ENCODE measurements at places on chromosomes 2 and 18.

GRCh38 chr2:67526283-67526682 lies 129.2 kb downstream of the ETAA1 start:
- no peak overlapping the region for H3K4me3 ChIP-seq
- peaks cover 11% of the 10 kb centered on the region for H3K27me3 ChIP-seq
- DNase-seq = no peak
- no peaks in the 10 kb centered on the region for H3K4me1 ChIP-seq
- H3K36me3 ChIP-seq = no peaks in the 10 kb centered on the region

GRCh38 chr2:197423307-197423706 lies 11.5 kb downstream of the SF3B1 start:
- peaks cover 64% of the 10 kb centered on the region for H3K36me3 ChIP-seq
- peaks cover 29% of the 10 kb centered on the region for H3K4me1 ChIP-seq
- no peaks in the 10 kb centered on the region for H3K27me3 ChIP-seq
- H3K4me3 ChIP-seq = no peak overlapping the region

DNA sequence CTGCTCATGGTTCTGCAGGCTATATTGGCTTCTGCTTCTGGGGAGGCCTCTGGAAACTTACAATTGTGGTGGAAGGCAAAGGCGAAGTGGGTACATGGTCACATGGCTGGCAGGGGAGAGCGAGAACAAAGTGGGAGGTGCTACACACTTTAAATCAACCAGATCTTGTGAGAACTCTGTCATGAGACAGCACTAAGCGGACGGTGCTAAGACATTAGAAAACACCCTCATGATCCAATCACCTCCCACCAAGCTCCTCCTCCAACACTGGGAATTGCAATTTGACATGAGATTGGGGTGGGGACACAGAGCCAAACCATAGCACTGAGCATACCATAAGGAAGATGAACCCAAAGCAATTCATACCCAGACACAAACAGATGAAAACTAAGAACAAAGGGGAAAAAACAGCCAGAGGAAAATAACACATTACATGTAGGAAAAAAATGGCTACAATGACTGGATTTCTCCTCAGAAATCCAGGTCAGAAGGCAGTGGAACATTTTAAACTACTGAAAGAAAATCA lies 31.1 kb upstream of the INO80C start:
- no peak overlapping the region for H3K4me3 ChIP-seq
- no peak overlapping the region for H3K27ac ChIP-seq
- no peaks in the 10 kb centered on the region for H3K36me3 ChIP-seq
- no peak for DNase-seq
- H3K4me1 ChIP-seq = peaks cover 31% of the 10 kb centered on the region
- peaks cover 19% of the 10 kb centered on the region for H3K27me3 ChIP-seq

DNA sequence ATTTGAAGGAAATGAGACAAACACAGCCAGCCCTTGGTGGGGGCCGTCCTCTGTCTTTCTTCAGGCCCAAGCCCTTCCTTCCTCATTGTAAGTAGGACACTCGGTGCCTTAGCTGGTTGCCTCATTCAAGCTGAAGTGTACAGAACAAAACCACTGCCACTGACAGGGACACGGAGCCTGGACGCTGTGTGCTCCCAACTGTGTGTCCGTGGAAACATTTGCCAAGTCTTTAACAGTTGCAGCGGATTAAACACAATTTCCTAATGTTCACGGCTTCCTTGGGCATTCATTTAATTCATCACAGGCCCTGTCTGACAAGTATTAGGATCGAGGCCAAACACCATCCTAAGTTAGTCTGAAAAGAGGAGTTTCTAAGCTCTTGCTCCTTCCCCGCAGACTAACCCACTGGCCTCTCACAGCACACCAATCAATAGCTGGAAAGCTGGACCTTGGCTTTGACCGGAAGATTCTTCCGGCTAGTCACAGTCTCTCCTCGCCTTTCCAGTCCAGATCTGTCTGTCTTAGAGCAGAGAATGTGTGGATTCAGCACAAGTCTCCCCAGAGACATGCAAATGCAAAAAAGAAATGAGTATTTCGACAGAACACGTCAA lies 68.7 kb upstream of the ACSL3 start:
- H3K27ac ChIP-seq = no peak overlapping the region
- H3K36me3 ChIP-seq = peaks cover 7% of the 10 kb centered on the region
- no peak for DNase-seq
- peaks cover 12% of the 10 kb centered on the region for H3K4me1 ChIP-seq
- H3K4me3 ChIP-seq = no peak overlapping the region
- no peaks in the 10 kb centered on the region for H3K27me3 ChIP-seq

GRCh38 chr2:230666885-230667712 lies 45.5 kb upstream of the CAB39 start:
- H3K36me3 ChIP-seq = peaks cover 9% of the 10 kb centered on the region
- peak overlapping the region; percentile 29 for H3K4me3 ChIP-seq
- no peaks in the 10 kb centered on the region for H3K27me3 ChIP-seq
- no peak for DNase-seq
- peak overlapping the region; percentile 41 for H3K27ac ChIP-seq

DNA sequence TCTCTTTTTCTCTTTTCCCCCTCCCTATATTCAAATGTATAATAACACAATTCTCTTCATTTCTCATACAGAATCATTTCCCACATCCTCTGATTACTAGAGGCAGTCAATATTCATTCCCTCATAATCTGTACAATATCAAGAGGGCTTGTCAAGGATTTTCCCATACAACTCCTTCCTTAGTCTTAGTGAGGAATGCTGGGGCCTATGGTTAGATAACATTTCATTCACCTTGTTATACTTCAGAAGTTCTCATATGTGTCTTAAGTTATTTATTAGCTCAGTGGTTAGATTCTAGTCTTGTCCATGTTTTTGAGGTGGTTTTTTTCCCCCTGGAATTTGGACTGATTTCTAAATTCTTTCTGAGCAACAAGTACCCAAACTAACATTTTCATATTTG lies 289.5 kb downstream of the PDE11A start:
- peaks cover 9% of the 10 kb centered on the region for H3K36me3 ChIP-seq
- no peak overlapping the region for H3K4me3 ChIP-seq
- no peak for DNase-seq
- H3K27me3 ChIP-seq = no peaks in the 10 kb centered on the region
- peaks cover 26% of the 10 kb centered on the region for H3K4me1 ChIP-seq
- H3K27ac ChIP-seq = peak overlapping the region; percentile 44

GRCh38 chr2:176535467-176536113 lies 266.3 kb downstream of the MTX2 start:
- H3K27me3 ChIP-seq = peaks cover 56% of the 10 kb centered on the region
- no peaks in the 10 kb centered on the region for H3K4me1 ChIP-seq
- no peaks in the 10 kb centered on the region for H3K36me3 ChIP-seq
- no peak overlapping the region for H3K27ac ChIP-seq
- DNase-seq = no peak
- H3K4me3 ChIP-seq = no peak overlapping the region

- H3K36me3 ChIP-seq = no peaks in the 10 kb centered on the region
- no peak for DNase-seq
- no peak overlapping the region for H3K4me3 ChIP-seq
Measured at GRCh38 chr2:217823626-217824025, 179.2 kb downstream of the TNS1 start.

- no peak overlapping the region for H3K27ac ChIP-seq
- no peaks in the 10 kb centered on the region for H3K36me3 ChIP-seq
- DNase-seq = no peak
Measured at GRCh38 chr2:192546565-192546964, 351.8 kb upstream of the TMEFF2 start.

DNA sequence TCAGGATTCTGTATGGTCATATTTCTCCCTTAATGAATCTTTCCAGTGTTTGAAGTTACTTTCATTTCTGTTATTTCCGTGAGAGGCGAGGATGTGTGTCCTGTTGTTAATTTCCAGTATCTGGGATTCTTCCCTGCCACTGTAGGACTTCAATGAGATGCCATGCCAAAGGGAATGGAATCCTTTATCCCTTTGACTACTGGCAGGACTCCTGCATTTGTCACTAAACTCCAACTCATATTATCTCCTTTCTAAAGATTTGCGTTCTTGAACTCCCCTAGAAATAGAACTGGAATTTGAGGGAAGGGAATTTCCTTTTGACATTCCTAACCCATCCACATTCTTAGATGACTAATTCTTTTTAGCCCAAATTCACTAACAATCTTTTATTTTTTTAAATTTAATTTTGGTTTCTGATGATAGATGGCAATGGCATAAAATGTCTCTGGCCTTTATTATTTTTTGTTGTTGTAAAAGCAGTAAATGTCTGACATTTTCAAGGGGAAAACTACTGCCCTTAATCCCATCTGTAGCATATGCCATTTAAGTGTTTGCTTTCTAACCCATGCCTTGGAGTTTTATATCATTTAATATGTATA lies 87.8 kb upstream of the EML6 start:
- H3K4me3 ChIP-seq = no peak overlapping the region
- no peaks in the 10 kb centered on the region for H3K27me3 ChIP-seq
- no peak for DNase-seq
- peak overlapping the region; percentile 59 for H3K27ac ChIP-seq
- H3K36me3 ChIP-seq = peaks cover 83% of the 10 kb centered on the region
- H3K4me1 ChIP-seq = peaks cover 16% of the 10 kb centered on the region

- DNase-seq = peak; percentile 48
- peaks cover 15% of the 10 kb centered on the region for H3K4me1 ChIP-seq
- peak within 1 kb of the TSS; percentile 96 for H3K4me3 ChIP-seq
- H3K27me3 ChIP-seq = peaks cover 91% of the 10 kb centered on the region
- H3K27ac ChIP-seq = peak within 1 kb of the TSS; percentile 86
- H3K36me3 ChIP-seq = peaks cover 27% of the 10 kb centered on the region
Measured at GRCh38 chr18:22169011-22169888, at the start of gene GATA6. GATA6 (plus strand) TSS chr18:22169589; CDS start chr18:22171145, 1,556 bp downstream.

DNA sequence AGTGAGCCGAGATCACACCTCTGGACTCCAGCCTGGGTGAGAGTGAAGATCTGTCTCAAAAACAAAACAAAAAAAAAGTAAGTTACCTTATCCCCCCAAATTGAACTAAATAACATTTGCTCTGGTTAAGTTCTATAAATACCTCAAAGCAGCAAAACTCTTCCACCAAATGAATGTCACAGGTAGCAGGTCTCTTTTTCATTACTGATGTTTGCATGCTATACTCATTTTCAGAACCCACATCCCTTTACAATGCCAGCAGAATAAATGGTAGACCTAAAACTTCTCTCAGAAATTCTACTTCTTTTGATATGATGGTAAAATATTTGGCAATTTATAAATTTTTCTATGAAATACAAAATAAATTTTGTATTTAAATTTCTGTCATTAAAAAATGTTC lies 22.3 kb downstream of the INO80D start:
- peaks cover 9% of the 10 kb centered on the region for H3K4me1 ChIP-seq
- H3K27me3 ChIP-seq = no peaks in the 10 kb centered on the region
- H3K27ac ChIP-seq = peak overlapping the region; percentile 38
- no peak overlapping the region for H3K4me3 ChIP-seq
- DNase-seq = no peak

- no peaks in the 10 kb centered on the region for H3K36me3 ChIP-seq
- H3K4me1 ChIP-seq = no peaks in the 10 kb centered on the region
- no peak within 1 kb of the TSS for H3K27ac ChIP-seq
- DNase-seq = no peak
Measured at GRCh38 chr2:219571311-219572236, at the start of gene OBSL1. OBSL1 (minus strand) TSS chr2:219571539; CDS start chr2:219571232, 307 bp downstream.

DNA sequence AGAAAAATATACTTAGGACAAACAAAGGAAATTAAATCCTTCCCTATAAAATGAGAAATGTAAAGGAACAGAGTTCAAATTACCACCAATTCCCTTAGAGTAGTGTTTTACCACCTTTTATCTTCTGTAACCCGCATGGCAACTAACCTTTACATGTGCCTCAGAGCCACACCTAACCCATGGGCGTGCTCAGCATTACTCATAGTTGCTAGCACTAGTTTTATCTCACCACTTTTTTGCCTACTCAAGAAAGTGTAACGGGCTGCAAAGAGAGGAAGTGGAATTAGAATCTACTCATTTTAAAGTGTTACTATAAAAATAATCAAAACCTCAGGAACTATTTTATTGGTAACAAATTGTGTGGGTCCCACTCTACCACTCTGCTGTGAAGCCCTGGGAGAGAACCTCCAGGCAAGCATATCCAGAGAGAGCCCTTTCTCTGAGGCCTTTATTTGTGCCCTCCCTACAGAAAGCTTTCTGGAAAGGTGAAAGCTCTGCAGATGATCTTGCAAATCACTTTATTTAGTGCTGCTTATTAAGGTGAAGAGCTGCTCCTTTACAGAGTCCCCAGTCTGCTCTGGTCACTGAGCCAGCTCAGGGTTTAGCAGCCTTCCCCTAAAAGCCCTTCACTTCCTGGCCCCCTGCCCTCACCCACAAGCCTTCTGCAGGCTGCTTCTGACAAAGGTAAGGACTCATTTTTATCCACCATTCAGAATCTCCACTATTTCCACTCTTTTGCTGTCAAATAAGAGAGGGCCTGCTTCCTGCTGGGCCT lies 98.8 kb downstream of the TRABD2A start:
- H3K27me3 ChIP-seq = no peaks in the 10 kb centered on the region
- peaks cover 56% of the 10 kb centered on the region for H3K4me1 ChIP-seq
- peak overlapping the region; percentile 64 for H3K27ac ChIP-seq
- H3K4me3 ChIP-seq = peak overlapping the region; percentile 53
- H3K36me3 ChIP-seq = peaks cover 4% of the 10 kb centered on the region

- H3K27ac ChIP-seq = no peak overlapping the region
- H3K27me3 ChIP-seq = no peaks in the 10 kb centered on the region
- peaks cover 17% of the 10 kb centered on the region for H3K36me3 ChIP-seq
- H3K4me1 ChIP-seq = peaks cover 31% of the 10 kb centered on the region
- DNase-seq = no peak
Measured at GRCh38 chr2:3300224-3300995, 77.2 kb downstream of the EIPR1 start.

- H3K4me1 ChIP-seq = peaks cover 57% of the 10 kb centered on the region
- no peaks in the 10 kb centered on the region for H3K27me3 ChIP-seq
- no peak for DNase-seq
- peak overlapping the region; percentile 48 for H3K4me3 ChIP-seq
Measured at GRCh38 chr18:77054288-77054605, 78.3 kb downstream of the MBP start.

GRCh38 chr2:105329197-105329554 lies 359 bp downstream of the TGFBRAP1 start:
- no peak for DNase-seq
- H3K4me3 ChIP-seq = peak overlapping the region; percentile 82
- peak overlapping the region; percentile 98 for H3K27ac ChIP-seq
- H3K4me1 ChIP-seq = peaks cover 51% of the 10 kb centered on the region
- H3K27me3 ChIP-seq = no peaks in the 10 kb centered on the region
- peaks cover 28% of the 10 kb centered on the region for H3K36me3 ChIP-seq

GRCh38 chr18:8662560-8663255 lies 42.6 kb upstream of the MTCL1 start:
- H3K4me3 ChIP-seq = no peak overlapping the region
- H3K4me1 ChIP-seq = peaks cover 6% of the 10 kb centered on the region
- H3K27ac ChIP-seq = no peak overlapping the region
- H3K36me3 ChIP-seq = no peaks in the 10 kb centered on the region

GRCh38 chr2:869357-869871 lies 81.2 kb upstream of the SNTG2 start:
- no peaks in the 10 kb centered on the region for H3K4me1 ChIP-seq
- no peak overlapping the region for H3K27ac ChIP-seq
- H3K4me3 ChIP-seq = no peak overlapping the region
- H3K27me3 ChIP-seq = peaks cover 24% of the 10 kb centered on the region
- H3K36me3 ChIP-seq = no peaks in the 10 kb centered on the region

GRCh38 chr2:85516653-85517389 lies 22.1 kb upstream of the MAT2A start:
- H3K27me3 ChIP-seq = no peaks in the 10 kb centered on the region
- H3K36me3 ChIP-seq = no peaks in the 10 kb centered on the region
- H3K4me1 ChIP-seq = no peaks in the 10 kb centered on the region
- H3K4me3 ChIP-seq = no peak overlapping the region
- no peak for DNase-seq
- no peak overlapping the region for H3K27ac ChIP-seq

GRCh38 chr2:18623782-18624181 lies 34.4 kb upstream of the NT5C1B start:
- H3K27me3 ChIP-seq = no peaks in the 10 kb centered on the region
- no peak overlapping the region for H3K4me3 ChIP-seq
- no peak overlapping the region for H3K27ac ChIP-seq
- no peaks in the 10 kb centered on the region for H3K36me3 ChIP-seq
